ENCODE measurements at places on chromosomes 16 and 17. TPM values are rescaled to one million over a fixed set of nuclear protein-coding genes. Genes with fewer than 3 reads are reported as not detected.

Gene DNAI2
- not detected for total RNA-seq

Gene KRTAP2-3
- not detected for total RNA-seq

Gene AGRP
- not detected for total RNA-seq

Gene TMIGD1
- total RNA-seq: not detected

Gene PRSS36
- total RNA-seq: 0.17 TPM

Gene KPNA2
- total RNA-seq: 20.3 TPM

Gene OR3A3
- total RNA-seq: not detected

Gene PLEKHM1
- 27.9 TPM for total RNA-seq

Gene ZACN
- total RNA-seq: not detected
